ENCODE measurements at places on chromosomes 6 and 20.

DNA sequence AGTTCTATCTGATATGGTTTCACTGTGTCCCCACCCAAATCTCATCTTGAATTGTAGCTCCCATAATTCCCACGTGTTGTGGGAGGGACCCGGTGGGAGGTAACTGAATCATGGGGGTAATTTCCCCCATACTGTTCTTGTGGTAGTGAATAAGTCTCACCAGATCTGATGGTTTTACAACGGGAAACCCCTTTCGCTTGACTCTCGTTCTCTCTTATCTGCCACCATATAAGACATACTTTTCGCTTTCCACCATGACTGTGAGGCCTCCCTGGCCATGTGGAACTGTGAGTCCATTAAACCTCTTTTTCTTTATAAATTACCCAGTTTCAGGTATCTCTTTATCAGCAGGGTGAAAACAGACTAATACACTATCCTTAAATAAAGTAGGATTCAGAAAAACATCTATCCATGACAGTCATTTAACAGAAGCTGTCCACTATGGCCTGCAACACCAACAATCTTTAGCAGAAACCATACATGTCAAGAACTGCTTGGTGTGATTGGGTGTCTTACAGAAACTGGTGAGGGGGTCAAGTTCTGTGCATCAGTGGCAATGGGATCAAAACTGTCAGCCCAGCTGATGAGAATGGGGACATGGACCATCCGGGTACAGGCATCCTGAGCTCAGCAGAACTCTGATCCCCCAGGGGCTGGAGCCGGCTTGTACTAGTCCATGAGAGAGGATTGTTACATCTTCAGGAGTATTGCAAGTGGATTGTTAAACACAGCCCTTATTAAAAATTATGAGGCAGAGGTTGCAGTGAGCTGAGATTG lies 59.2 kb downstream of the SCML4 start:
- DNase-seq = no peak

DNA sequence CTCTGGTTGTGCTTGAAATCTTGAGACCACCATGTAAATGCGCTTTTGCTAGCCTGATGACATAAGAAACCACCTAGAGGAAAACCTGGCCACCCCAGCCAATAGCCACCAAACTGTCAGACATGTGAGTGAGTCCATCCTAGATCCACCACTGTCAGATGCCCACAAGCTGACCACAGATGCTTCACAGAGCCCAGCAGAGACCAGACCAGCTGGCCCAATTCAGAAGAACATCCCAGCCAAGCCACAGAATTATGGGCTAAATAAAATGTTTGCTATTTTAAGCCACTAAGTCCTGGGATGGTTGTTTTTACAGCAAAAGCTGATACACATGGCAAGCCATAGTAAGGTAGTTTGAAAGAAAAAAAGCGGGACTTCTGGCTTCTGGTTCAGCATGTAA lies 425.3 kb downstream of the KIF16B start:
- DNase-seq = no peak

DNA sequence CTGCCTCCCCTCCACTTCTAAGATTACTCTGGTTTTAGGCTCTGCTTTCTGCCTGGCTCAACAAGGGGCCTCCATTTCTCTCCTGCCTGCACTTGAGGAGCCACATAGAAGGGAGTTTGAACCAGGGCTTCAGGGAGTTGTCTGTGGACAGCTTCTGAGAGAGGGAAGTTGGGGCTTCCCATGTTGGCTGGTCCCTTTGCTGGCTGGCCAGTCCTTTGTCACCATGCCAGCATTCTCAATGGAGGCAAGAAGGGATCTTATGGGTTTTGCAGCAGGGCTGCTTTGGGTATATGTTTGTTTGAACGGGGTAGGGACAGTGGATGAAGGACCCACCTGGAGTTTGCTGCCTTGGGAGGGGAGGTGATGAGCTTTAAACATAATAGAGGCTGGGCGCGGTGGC lies 124.9 kb downstream of the CARMIL1 start:
- DNase-seq = no peak

DNA sequence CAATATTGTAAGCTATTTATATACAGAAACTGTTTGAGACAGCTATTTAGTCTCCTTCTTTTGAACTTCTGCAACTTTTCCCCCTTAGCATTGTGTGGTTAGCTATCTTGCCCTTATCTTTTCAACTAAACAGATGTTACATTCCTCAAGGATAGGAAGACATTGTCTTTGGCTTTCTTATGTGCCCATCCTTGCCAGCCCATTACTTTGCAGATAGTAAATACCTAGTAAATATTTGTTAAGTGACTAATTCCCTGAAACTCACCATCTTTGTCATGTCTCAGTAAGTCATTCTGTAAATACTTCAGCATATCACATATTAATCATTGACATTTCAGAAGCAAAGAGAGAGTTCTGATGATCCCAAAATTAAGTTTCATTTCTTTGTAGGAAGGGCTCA lies 69.1 kb upstream of the FLRT3 start:
- no peak for DNase-seq

- DNase-seq = no peak
Observed at GRCh38 chr20:48375804-48376203, 452.0 kb downstream of the PREX1 start.

DNA sequence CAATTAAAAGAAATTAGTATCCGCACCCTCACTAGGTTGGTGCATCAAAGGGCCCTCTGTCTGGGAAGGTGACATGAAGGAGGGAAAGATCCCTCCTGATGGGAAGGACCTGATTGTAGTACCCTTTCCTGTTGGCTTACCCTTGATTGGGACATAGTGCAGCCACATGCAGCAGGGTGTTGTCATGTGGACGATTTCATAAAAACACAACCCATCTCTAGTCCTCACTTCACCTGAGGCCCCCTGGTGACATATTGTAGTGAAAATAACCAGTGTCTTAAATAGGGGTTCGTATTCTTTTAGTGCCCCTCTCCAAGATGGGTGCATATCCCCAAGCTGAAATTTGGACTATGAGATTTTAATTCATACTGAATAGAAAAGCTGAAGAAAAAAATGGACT lies 97.3 kb downstream of the SLX4IP start:
- no peak for DNase-seq

DNA sequence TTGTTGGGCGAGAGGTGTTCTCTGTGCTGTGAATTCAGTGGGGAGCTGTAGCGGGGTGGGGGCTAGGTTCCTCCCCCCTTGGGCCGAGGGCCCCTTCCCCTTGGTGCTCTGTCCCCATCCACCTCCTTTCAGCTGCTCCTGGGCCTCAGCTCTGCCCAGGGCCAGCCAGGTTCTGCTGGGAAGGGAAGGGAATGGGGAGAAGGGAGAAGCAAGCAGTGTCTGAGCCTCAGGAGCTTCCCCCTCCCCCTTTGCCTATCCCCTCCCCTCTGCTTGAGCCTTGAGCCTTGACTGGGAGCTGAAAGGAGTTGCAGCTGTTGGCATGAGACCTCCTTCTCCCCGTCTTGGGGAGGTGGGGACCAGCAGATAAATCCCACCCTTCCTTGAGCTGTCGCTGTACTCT lies 576 bp upstream of the RRP36 start:
- no peak for DNase-seq

DNA sequence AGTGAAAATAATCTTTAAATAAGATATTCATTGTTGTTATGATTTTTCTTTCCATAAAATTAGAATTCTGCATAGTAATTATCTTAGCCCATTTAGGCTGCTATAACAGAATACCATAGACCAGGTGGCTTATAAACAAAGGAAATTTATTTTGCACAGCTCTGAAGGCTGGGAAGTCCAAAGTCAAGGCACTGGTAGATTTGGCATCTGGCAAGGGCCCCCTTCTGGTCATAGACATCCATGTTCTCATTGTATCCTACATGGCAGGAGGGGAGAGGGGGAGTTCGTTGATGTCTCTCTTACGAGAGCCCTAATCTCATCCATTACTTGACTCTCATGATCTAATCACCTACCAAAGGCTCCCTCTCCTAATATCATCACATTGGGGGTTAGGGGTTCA lies 175.0 kb upstream of the CCN2 start:
- no peak for DNase-seq

GRCh38 chr6:135434991-135435390 lies 62.5 kb downstream of the AHI1 start:
- no peak for DNase-seq

DNA sequence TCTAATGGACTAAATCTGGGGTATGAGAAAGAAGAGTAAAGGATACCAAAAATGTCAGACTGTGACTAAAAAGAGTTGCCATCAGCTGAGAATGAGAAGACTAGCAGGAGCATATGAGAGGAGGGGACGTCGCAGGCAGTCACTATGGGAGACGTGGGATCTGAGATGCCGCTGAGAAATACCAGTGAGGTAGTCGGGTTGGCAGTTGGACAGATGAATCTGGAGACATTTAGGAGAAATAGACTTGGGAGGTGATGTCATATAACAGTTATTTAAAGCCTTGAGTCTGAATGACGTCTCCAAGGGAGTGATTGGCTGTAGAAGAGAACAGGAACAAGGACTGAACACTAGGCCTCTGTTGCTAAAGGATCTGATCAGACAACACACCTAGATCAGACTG lies 51.5 kb upstream of the TRIM26 start:
- DNase-seq = no peak

DNA sequence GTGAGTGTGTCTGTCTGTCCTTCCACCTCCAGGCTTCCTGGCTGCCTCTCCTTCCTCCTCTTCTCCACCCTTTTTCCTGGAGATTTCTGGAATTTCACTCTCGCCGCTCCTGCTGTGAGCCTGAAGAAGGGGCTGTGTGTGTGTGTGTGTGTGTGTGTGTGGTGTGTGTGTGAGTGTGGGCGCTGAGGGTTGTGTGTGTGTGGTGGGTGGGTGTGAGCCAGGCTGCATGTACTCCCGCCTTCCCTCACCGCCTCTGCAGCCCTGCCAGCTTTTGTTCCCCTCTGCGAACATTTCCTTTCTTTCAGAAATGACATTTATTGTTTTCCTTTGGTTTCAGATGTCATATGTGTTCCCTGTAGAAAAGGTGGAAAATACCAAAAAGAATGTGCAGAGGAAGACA lies 76.0 kb downstream of the SRC start:
- no peak for DNase-seq

GRCh38 chr6:52253494-52253893 lies 9.2 kb upstream of the IL17F start:
- no peak for DNase-seq

- DNase-seq = no peak
Observed at GRCh38 chr6:148867862-148868261, 121.0 kb downstream of the UST start.

DNA sequence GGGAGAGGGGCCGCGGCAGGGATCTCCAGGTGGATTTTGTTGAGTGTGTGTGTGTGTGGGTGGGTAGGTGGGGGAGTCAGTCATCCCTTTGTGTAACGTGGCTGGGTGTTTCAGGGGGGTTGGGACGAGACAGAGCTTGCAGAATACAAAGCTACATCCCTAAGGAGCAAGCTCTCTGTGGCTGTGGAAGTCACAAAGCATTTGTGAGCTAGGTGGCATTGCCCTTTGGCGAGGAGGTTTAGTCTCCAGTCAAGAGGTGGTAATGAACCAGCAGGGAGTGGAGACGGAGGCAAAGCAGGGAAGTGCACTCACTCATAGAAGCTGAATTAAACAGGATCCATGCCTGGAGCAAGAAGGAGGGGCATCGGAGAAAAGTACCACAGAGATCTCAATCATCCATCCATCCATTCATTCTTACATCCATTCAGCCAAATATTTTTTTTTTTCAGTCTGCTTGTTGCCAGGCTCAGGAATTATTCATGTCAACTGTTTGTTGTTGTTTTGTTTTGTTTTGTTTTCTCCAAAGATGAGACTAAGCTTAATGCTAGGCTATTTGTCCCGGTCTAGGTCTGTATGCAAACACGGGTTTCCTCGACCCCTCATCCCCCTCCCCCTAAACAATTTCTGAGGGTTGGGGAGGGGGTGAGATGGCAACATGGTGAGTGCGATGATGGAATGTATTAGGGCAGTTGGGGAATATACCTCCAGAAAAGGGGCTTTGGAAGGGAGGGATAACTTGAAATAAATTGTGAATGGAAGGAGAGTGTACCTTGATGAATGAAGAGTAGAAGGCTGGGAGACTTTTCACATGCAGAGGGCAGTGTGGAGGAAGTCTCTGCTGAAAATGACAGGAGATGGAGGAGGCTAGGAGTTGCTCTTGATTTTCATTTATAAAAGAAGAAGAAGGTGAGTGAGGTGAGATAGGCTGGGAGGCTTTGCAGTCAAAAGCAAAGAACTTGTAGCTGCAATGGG lies 1.0 kb downstream of the HCRTR2 start:
- no peak for DNase-seq

- DNase-seq = no peak
Observed at GRCh38 chr6:101478891-101479290, 85.4 kb downstream of the GRIK2 start.

Measured in Jurkat, Clone E6-1 (cell line).